Hematopoietic multipotent progenitor cell treated with erythropoietin and hydrocortisone succinate and interleukin-3 and kit ligand, for 15 days (in vitro differentiated cells): ENCODE measurements at places on chromosomes 12 and 14.

GRCh38 chr14:64680013-64680713, 24.1 kb upstream of the PLEKHG3 start:
- DNase-seq: no peak

GRCh38 chr14:75422169-75422568, 5.7 kb upstream of the JDP2 start:
- no peak for DNase-seq

DNA sequence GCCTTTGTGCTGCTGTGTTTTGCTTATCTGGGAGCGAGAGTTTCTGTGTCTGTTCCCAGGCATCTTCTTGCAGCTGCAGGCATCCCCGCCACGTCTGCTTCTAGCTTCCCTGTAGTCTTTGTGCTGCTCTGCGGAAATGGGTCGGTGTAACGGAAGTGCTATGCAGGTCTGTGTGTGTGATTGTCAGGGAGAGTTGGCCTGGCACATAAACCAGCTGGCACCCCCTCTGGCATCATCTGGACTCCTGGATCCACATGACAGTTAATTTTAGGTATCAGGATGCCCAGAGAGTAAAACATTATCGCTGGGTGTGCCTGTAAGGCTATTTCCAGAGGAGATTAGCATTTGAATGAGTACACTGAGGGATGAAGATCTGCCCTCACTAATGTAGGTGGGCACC, 9.4 kb upstream of the OASL start:
- no peak for DNase-seq

DNA sequence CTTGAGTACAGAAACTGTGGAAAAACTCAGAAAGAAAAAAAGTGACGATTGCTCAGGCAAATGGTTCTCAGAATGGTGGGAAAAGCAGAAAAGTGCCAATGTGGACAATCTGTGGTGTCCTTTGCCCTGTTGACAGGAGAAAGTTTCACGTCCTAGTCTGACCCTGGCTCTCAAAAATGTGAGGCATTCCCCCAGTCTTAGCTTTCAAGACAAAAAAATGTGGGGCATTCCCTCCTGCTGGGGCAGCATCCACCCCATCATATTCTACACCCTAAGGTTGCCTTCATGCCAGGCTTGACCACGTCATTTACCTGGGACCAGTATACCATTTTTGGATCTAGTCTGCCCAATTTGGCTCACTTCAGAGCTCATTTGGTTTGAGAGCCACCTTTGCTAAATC, 20.7 kb upstream of the ANAPC7 start:
- no peak for DNase-seq

GRCh38 chr14:69612014-69612782, 802 bp downstream of the SUSD6 start:
- DNase-seq: peak; percentile 34

DNA sequence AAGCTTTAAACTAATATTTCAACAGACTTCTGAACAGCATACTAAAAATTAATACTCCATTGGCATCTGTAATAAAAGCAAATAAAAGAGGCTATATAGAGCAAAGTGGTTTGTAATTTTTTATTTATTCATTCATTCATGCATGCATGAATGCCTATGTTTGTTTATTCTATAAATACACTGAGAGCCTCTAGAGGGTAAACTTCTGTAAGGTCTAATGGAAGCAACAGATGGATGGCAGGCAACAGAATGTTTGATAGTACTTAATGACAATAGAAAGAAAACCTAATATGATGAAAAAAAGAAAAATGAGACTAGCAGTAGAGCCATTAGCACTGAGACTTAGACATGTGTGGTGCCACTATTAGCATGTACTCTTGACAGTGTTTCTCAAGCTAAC, 253.1 kb downstream of the CCDC91 start:
- no peak for DNase-seq

DNA sequence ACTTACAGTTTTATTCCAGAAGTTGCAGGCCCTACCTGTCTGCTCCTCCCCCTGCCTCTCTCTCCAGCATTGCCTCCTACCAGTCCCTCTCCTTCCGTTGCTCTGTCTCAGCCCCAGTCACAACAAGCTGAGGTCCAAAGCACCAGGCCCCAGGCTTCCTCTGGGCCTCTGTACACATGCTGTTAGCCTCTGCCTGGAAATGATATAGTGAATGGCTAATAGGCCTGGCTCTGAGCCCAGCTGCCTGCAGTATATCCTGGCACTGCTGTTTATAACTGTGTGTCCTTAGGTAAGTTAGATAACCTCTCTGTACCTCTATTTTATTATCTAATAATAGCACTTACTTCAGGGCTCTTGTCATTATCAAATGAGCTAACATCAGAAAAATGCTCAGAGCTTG, 114.9 kb upstream of the PWP1 start:
- no peak for DNase-seq

DNA sequence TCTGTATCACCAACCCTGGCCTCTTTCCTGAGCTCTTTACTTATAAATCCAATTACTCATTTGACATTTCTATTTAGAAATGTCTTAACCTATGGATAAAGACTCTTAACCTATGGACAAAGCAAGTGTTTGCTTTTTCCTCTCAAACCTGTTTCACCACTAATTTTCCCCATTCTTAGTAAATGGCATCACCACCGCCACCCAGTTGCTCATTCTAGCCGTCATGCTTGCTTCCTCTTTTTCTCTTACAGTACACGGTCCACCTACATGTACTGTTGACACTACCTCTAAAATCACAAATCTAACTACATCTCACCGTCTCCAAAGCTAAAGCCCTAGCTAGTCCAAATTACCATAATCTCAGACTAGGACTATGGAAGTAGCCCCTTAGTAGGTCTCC, 60.0 kb downstream of the CAPS2 start:
- DNase-seq: no peak

DNA sequence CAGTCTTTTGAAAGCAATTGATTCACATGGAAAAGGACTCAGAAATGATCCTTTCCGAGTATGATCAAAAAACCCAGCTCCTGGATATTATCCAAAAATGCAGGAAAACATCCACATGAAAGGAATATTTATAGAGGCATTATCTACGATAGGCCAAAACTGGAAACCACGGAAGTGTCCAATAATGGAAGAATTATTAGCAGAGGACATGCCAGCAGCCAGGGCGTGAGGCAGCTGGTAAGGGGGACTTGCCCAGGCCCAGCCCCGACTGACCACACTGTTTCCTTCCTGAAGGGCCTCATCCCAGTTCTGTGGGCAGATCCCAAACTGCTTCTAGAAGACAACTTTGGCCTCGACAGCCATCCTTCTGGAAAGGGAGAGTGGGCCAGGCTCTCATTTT, 20.5 kb downstream of the ACTN1 start:
- no peak for DNase-seq

DNA sequence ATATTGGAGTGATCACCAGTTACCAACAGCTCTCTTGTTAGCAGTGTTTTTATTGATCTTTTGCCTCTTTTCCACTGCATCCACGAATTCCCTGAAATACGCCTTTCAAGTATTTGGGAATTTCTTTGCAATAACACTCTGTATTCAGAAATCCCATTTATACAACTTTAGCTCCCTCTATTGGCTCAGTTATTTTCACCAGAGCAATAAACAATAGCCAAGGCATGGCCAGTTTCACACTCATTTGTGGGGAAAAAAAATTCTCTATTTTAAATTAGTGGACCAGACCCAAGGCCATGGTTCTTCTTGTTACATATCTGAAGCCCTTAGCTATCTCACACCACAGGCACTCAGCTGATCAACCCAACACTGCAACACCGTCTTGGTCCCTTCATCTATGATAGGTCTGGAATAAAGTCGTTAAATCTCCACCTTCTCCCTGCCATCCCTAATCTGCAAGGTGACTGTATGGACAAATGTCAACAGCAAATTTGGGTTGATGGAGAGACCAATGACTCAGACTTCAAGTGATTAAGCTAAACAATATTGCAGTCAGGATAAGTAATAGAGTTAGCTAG, 92.4 kb upstream of the TMEM260 start:
- DNase-seq: no peak

DNA sequence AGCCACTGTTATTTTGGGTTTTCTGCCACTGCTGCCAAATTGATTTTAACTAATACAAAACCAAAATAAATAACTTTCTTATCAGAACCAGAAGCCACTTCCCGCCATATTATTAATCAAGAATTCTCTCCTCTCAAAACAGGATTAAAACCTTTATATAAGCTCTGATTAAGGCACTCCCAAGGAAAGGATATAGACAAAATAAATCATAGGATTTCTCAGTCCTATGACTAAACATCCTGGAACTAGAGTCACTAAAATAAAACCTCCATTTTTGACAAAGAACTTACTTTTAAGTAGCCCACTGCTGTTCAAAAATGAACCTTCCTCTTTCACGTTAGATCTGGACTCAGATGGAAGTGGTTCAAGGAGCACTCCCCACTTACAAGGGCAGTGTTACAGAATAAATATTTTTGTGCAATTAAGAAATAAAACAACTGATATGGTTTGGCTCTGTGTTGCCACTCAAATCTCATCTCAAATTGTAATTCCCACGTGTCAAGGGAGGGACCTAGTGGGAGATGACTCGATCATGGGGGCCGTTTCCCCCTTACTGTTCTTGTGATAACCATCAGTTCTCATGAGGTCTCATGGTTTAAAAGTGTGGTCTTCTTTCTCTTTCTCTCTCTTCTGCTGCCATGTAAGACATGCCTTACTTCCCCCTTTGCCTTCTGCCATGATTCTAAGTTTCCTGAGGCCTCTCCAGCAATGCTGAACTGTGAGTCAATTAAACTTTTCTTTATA, 26.4 kb downstream of the GXYLT1 start:
- DNase-seq: no peak

- DNase-seq: no peak
These were observed 648.3 kb upstream of the MDGA2 start for GRCh38 chr14:48323665-48324064.

DNA sequence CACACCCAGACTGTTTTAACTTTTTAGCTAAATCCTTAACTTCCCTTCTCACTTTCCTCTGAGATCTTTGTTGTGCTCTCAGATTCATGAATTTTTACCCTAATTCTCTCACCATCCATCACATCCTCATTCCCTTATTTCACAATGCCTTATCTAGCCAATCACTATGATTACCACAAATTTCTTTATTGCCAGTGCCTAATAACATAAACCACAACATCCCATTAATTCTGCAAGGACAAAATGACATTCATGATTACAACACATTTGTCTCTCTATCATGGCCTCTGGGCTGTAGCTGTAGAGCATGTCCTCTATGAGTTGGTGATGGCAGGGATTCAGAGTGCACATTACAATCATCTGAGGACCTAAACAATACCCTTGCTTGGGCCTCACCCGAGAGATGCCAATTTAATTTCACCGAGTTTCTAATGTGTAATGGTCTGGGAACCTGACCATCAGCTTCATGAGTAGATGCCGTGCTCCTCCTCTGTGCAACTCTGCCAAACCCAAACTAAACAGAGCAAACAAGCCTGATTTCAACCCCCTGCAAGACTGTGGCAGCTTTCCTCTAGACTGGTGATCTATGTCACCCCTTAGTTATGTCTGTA, 99.3 kb downstream of the SPTSSA start:
- no peak for DNase-seq

DNA sequence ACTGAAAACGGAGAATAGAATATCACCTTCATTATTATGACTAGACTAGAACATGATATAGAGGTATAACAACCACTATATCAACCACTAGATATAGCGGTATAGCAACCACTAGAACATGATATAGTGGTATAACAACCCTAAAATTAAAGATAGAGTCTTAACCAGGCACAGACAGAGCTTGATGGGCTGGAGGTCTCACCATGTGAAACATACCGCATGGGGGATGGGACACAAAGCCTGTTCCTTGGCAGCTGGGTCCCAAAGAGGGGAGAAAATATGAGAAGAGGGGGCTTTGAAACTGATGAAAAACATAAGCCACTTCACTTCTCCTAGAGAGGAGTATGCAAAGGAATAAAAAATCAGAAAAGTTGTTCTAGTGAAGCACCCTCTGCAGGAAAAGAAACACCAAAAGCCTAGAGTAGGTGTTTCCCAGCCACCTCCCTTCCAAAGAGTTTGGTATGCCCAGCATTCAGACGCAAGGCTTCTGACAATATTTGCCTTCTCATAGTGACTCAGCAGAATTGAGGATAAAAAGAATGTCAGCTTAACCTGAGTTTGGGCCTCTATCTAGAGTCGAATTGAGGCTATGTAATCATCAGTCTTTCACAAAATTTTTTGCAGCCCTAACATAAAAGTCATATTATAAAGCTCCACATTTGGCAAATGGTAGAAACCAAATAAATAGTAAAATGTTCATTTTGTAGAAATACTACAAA, 316.4 kb downstream of the NOVA1 start:
- peak; percentile 56 for DNase-seq

DNA sequence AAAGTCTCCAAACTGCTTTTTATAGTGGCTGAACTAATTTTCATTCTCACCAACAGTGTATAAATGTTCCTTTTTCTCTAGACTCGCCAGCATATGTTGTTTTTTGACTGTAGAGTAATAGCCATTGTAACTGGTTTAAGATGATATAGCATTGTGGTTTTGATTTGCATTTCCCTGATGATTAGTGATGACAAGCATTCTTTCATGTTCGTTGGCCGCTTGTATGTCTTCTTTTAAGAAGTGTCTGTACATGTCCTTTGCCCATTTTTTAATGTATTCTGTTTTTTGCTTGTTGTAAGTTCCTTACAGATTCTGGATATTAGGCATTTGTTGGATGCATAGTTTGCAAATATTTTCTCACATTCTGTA, 404.9 kb downstream of the FLRT2 start:
- DNase-seq: no peak

- no peak for DNase-seq
These were observed 119.0 kb upstream of the SLC38A4 start for GRCh38 chr12:46944771-46945170.

- DNase-seq: no peak
These were observed 334.4 kb downstream of the ADGRD1 start for GRCh38 chr12:131287938-131288764.

DNA sequence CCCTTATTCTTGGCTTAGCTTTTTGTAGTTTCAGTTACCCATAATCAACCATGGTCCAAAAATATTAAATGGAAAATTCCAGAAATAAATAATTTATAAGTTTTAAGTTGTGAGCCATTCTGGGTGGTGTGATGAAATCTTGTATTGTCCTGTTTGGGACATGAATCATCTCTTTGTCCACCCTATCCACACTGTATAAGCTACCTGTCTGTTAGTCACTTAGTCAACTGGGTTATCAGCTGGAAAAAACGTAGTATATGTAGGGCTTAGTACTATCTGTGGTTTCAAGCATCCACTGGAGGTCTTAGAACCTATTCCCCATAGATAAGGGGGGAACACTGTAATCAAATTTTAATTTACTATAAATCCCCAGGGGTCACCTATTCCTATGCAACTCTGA, 52.7 kb downstream of the NKX2-1 start:
- DNase-seq: no peak

- DNase-seq: no peak
These were observed 960 bp upstream of the LRFN5 start for GRCh38 chr14:41605550-41606281.

DNA sequence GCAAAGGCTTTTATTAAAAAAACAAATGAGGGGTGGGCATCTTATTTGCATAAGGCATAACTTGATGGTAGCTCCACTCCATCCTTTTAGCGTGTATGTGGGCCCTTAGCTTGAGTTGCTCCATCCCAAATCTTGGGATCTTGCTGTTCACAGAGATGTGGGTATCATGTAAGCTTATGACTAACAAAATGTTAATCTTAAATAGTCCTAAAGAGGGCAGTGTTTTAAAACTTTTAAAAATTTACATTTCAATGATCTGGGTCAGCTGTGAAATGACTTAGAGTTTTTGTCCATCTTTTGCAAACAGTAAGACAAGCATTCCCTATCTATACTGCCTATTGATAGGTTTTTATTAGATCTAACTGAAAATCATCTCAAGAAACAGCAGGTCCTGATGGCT, 86.0 kb downstream of the SLCO1A2 start:
- no peak for DNase-seq

- DNase-seq: no peak
These were observed 197.1 kb downstream of the BTG1 start for GRCh38 chr12:91948504-91948903.

- no peak for DNase-seq
These were observed 78.6 kb downstream of the KCNK13 start for GRCh38 chr14:90140298-90140955.
